Stimulated activated CD4-positive, alpha-beta T cell treated with anti-CD3 and anti-CD28 coated beads, Interleukin-1b, Interleukin-23, amount 100 ng/mL, for 1 hour (primary cell): ENCODE measurements at places on chromosomes 13 and 19.

DNA sequence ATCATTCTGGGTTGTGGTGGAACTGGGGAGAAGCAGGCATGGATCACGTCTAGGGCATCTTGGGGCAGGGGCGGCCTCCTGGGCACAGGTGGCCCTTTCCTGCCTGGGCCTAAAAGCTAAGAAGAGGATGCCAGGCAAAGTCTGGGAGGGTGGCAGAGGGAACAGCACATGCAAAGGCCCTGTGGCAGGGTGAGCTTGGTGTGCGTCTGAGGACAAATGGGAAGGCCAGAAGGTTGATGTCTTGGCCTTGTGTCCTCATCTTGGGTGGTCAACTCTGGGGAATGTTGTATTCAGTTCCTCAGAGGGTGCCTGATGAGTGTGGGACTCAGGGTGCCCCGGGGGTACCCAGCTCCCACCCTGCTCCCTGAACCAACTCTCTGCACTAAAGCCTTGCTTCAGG is 5.4 kb upstream of the PLK5 start:
- no peak for DNase-seq

DNA sequence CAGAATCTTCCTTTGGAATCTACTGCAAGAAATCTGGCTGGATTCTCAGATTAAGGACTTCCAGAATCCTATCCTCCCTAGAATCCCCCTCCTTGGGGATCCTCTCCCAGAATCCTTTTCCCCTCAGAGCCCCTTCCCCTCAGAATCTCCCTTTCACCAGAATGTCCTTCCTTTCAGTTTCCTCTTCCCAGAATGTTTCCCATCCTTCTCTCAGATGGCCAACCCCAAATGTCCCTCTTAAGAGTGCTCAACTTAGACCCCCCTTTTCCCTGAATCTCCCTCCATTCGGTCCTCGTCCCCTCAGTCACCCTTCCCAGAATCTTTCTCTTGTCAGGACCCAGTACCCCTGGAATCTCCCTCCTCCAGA is 584 bp upstream of the RPS16 start:
- no peak for DNase-seq

- DNase-seq, result no peak
These were observed 1628.3 kb downstream of the PCDH9 start for GRCh38 chr13:65601855-65602254.

DNA sequence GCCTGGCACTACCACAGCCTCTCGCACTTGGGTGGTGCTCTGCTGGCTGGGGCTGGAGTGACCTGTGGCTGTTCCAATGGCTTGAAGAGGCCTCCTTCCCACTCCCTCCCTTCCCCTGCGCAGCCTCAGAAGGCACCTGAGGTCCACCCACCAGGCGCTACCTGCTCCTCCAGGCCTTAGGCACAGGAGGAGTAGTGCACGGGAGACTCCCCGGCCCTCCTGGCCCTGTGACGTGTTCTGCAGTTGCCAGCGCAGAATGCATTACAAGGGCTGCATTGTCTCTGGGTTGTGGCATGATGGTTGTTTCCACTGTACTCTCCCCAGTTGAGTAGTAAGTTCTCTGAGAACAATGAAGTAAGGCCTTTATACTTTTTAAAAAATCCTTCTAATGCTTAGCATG is 128.6 kb downstream of the TEX29 start:
- DNase-seq, result no peak

- no peak for DNase-seq
These were observed 9.6 kb downstream of the ABHD13 start for GRCh38 chr13:108227651-108228272.

GRCh38 chr19:2329501-2329916 is 1.0 kb downstream of the SPPL2B start:
- DNase-seq, result no peak

GRCh38 chr13:96749825-96750224 is 244.5 kb downstream of the OXGR1 start:
- DNase-seq, result no peak

GRCh38 chr13:25302121-25302520 is 696 bp downstream of the NUP58 start:
- DNase-seq, result no peak

GRCh38 chr13:84038001-84038400 is 155.7 kb upstream of the SLITRK1 start:
- DNase-seq, result no peak

DNA sequence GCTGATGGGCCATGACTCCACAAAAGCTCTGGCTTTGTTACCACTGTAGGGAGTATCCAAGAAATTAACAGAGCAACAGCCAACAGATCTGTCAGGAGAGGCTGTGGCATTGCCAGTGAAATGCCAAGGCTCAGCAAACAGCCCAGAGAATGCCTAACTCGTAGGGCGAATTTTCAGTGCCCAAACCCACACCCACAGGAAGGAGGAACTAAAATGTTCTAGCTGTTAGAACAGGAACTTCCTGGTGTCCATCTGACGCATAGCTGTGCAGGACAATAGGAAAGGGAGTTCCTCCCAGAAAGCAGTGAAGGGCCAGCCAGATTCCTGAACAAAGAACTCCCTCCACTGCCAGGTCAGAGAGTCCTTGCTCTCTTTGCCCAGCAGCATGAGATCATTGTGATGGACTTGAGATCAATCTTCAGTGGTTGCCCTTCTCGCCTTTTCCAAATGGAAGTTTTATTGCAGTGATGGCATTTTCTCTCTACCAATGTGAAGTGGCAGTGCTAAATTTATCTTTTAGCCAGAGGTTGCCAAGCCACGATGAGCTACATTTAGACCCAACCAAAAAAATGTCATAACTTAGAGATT is 224.2 kb upstream of the STARD13 start:
- DNase-seq, result no peak

DNA sequence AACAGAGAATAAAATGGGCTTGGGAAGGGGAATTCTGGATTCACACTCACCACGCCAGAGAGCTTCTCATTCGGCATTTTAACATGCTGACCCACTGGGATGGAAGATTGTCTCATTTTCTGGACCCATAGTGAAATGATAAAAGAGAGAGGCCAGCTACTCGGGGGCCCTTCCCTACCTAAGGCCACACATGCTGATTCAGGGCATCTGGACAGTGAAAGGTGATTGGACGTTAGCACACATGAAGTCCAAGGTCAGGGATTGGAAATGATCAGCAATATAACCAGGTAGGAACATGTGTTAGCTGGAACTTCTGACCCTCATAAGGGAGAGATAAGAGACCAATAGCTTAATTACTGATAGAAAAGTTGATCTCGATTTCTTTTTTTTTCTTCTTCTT is 183.7 kb downstream of the NUFIP1 start:
- DNase-seq, result no peak

GRCh38 chr19:2426611-2427428 is 566 bp downstream of the TIMM13 start:
- DNase-seq, result no peak

- no peak for DNase-seq
These were observed 33.6 kb upstream of the LPAR6 start for GRCh38 chr13:48446464-48446863.

DNA sequence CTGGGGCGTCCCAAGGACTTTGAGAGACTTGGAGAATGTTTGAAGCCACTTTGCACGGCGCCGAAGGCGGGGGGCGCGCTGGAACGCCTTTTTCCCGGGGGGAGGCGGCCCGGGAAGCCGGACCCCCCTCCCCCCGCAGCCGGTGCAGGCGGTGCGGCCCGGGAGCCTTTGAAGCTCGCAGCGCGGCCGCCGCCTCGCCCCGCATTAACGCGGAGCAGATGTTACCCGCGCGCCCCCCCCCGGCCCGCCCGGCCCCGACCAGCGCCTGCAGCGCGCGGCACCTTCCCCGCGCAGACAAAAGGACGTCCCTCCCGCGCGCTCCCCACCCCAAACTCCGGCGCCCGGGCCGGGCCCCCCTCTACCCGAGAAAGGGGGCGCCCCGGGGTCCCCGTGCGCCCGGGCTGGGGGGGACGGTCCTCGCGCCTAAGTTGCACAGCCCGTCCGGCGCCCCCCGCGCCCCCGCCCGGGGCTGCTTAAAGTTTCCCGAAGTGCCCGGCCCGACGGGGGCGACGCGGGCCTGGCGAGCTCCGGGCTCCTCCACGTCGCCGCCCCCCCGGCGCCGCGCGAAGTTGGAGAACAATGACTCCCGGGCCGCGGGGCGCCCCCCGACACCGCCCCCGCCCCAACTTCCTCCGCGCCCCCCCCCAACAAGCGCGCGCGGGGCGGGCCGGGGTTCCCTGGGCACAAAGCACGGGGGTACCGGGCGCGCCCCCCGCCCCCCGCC is 685 bp downstream of the TCF3 start:
- DNase-seq, result no peak

DNA sequence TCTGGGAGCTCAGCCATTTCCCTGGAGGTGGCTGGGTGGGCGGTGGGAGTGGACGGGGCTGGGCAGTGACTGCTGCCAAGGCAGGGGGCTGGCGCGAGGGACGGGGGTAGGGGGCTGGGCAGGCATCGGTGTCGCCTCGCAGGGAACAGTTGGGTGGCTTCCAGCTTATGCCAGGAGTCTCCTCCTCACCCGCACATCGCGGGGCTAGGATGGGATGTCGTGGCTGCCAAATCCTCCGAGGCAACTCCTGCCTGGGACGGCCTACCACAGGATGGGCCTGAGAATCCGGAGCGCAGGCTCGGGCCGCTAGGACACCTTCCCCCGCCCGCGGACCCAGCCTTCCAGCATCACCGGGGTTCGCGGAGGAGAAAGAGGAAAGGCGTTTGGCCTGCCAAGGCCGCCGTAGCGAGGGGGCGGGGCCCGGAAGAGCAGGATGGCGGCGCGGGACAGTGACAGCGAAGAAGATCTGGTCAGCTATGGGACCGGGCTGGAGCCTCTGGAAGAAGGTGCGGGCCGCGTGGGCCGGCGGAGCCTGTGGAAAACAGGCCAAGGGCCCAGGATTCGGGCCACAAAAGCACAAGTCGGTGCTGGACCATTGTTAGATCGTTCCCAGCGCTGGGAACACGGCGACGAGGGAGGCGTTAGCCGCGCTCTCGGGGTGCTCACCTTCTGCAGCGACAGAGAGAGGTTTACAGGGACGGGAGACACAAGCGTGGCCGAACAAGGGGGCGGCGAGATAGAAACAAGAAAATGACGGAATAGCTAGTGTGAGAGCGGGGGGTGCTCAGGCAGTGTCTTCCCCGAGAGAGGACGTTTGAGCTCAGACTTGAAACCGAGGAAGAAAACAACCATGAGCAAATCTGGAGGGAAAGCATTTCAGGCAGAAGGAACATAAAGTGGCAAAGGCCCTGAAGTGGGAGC is at the start of gene GPATCH1:
Gene GPATCH1, plus strand, starts transcription at position 421 of the 921 bp plus-strand sequence. Its CDS starts 13 bp downstream, at position 434.
- DNase-seq, result peak; percentile 77

DNA sequence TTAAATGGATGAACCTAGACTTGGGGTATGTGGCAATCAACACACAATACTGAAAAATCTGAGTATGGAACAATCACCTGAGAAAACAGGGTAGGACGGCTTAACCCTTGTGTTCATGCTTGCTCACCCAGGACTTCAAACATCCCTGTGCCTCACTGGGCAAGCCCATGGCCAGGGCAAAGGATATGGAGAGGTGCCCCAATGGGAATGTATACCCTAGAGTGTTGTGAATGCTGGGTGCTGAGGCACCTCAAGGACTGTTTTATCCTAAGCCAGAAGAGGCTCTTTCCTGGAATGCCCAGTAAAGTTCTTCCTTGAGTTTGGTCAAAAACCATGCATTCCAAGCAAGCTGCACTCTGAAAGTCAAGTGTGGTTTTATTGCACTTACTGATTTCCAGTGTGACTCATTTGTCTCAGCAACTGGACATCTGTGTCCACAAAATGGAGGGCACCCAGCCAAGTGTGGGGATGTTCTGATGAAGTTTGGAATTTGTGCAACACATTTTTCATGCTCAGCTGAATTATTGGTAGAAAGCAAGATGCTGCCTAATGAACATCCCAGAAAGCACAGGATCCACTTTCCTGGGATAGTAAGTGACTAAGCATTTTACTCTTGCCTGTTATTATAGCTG is 531.3 kb downstream of the RFC3 start:
- DNase-seq, result no peak

DNA sequence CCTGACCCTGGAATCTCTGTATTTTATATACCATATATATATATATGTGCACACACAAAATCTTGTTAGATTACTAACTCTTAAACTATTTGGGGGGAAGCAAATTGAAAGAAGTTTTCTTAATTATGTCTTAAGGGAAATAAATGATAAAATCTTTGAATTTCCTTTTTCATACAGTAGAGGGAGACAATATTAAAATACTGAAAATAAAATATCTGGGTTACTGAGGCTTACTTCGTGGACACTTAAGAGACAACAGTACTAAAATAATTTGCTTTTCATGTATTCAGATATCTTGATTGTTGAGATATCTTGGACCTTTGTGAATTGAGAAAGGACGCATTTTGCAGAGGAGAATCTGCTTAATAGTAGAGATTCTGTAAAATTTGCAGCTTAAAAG is 17.0 kb downstream of the SUGT1 start:
- no peak for DNase-seq

GRCh38 chr19:18317961-18318800 is 4.7 kb downstream of the LSM4 start:
- DNase-seq, result no peak

- DNase-seq, result no peak
These were observed 904.2 kb upstream of the MIR17HG start for GRCh38 chr13:90443268-90443667.

DNA sequence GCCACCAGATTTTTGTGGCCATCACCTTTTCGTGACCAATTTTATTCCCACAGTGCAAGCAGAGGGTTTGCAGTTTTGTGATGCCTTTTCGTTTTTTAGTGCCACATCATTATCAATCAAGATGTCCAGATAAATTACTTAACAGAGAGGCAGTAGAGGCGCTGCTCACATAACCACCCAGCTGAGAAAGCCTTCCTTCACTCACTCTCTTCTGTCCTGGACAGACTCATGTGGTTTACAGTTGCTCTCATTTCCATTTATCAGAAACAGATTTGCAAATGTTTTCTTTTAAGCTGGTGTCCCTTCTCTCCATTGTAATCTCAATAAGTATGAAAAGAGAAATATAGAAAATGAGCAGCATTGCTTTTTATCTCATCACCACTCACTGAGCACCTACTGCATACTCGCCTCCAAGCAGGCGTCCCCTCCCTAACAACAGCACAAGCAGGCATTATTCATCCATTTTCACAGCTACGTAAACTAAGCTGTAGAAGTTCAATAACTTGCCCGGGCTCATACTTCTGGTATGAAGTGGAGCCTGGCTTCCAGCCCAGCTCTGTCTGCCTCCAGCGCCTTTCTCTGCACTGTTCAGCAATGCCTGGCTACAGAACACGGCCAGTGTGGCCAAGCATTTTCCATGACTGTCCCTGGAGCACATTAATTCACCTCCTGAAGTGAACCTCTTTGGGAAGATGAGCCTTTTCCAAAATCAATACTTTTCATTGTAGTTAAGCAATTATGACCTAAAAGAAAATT is 34.6 kb upstream of the KATNAL1 start:
- no peak for DNase-seq

DNA sequence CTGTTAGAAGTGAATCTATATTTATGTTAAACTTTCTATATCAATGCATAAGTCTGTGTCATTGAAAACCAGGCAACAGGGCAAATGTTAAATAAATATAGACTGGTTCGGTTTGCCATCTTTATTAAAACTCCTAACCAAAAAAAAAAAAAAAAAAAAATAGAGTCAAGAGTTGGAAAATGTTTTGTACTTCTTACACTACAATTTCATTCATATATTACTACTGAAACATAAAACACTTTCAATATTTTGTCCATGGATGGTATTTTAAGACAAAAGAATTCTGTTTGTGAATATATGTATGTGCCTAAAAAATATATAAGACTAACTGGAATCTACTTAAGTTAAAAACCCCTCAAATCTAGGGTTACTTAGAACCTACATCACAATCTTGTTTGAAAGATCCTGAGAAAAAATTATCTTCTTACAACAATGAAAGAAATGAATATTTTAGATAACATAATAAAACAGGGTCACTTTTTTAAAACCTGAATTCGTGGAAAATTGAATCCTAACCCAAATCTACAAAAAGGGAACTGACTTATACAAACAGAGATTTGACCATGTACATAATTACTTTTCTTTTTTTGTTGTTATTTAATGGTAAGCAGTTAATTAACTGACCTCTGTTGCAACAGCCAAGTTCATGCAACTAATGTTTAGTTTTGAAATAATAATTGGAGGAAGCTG is 5.1 kb downstream of the DACH1 start:
- DNase-seq, result no peak
